ENCODE measurements at places on chromosomes 4 and X. TPM values are rescaled to one million over a fixed set of nuclear protein-coding genes. Genes with fewer than 3 reads are reported as not detected.

- no peak for DNase-seq
Observed at GRCh38 chrX:130828641-130829040, 74.4 kb downstream of the ENOX2 start.

GRCh38 chr4:36111172-36111571 lies 133.1 kb downstream of the ARAP2 start:
- no peak for DNase-seq

- DNase-seq: no peak
Observed at GRCh38 chr4:101865501-101866062, 75.1 kb downstream of the BANK1 start.

DNA sequence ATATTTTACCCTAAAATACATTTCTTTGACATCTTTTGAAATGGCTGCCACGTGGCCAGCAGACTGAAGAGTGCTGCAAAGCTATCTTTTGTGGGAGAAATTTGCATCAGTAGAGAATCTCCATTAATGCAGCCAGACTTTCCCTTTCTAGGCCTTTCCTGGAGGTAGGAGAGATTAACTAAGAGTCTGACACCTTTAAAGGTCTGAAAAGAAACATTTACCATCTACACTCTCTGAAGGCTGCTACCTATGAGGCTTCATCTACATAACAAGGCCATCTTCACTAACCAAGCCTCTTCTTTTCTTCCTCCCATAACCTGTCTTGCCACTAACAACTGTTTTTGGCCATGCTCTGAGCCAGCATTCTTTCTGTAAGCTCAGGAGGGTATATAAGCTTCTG lies 17.8 kb upstream of the SPRY1 start:
- DNase-seq: no peak

DNA sequence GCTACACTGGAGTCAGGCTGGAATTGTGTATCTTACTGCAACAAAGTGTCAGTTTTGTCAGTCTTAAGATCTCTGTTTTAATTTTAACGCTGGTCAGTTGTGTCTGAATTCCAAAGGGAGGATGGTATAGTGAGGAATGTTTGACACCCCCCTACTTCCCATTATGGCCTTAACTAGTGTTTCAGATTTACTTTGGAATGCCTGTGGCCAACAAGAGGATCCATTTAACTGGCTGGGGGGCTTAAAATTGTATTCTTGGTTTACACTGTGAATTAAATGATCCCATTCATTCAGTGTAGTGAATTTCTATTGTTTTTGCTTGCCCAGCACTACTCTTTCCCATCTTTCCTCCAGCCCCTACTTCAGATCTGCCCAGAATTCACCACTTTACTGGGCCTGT lies 75.8 kb upstream of the IQCM start:
- no peak for DNase-seq

DNA sequence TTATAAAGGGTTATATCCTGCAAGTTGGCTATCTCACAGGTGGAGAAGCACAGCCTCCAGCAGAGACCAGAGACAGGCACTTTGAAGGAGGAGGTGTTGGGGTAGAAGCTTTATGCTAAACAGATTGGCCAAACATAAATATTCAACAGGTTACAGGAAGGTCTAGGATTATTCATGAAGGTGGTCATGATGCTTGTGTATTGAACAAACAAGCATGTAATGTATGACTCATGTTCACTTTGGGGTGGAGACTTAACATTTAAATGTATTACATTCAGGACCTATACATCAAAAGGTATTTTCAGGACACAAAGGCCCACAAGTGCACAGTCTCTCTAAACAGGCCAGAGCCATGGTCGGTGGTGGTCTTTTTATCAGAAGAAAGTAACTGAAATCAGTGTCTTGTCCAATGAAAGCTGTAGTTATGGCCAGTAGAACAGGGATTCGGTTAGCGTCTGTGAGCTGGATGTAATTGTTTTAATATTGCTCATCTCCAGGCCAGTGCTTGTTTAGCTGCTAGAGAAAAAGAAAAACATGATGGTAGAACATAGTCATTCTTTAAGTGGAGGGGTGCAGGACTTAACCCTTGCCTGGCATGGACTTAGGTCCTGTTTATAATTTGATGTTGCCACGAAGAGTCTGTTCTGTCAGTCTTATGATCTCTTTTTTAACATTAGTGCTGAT lies 555.2 kb upstream of the PCDH10 start:
- no peak for DNase-seq

- no peak for DNase-seq
Observed at GRCh38 chr4:2393353-2394270, 24.8 kb downstream of the ZFYVE28 start.

DNA sequence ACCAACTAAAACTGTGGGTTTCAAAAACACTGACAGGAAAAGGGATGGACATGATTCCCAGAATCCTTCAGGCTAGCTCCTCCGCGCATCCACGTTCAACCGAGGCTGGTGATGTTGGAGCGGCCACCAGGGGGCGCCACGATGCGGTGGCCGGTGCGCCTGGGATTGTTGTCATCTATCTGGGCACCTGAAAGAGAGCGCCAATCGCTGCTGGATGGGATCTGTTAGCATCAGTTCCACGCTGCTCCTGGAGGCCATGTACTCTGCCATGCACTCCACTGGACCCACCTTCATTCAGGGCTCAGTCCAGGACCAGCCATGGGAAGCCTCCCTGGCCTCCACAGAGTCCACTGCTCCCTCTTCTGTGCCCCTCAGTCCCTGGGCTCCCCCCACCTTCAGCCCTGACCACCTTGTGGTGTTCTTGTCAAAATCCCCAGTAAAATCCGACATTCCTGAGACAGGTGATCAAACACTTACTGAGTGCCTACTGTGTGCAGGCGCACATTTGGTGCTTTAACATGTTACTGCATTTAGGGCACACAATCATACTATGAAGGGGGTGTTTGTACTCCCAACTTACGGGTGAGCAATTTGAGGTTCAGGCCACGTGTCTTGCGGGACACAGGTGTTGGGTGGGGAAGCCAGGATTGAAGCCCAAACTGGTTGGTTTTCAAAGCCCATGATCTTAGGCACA lies 71.1 kb downstream of the CRMP1 start:
- DNase-seq: no peak

GRCh38 chr4:99276417-99276816 lies 14.4 kb downstream of the ADH1A start:
- DNase-seq: no peak

DNA sequence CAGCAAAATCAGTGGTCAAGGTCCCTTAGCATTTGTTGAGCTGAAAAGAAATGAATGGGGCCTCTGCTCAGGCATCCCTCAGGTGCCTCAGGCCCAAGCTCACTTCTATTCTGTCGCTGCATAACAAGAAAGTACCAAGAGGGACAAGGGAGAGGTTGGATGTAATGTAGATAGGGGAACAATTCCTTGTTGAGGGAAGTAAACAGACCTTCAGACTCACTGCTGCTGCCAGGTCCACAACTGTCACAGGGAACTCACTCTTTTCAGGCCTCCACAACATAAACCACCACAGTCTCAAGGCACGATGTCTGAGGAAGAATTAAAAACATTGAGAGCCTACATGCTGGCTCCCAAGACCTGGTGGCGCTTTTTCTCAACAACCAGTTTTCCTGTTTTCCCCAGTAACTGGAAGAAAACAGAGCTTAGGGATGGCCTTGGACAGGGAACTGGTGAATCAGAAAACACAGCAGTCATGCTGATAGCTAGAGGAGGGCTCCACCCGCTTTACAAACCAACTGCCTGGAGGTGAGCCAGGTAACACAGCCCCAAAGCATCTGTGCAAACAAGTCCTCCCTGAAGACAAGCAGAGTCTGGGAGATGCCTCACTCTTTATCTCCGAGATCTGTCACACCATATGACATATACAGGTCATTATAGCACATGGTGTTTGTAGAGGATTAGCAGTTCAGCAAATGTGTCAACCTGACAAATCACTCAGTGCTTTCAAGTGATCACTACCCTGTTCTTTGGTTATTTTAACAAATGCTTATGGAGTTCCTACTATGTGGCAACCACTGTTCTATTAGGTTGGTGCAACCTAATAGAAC lies 14.3 kb upstream of the AWAT1 start:
- no peak for DNase-seq

DNA sequence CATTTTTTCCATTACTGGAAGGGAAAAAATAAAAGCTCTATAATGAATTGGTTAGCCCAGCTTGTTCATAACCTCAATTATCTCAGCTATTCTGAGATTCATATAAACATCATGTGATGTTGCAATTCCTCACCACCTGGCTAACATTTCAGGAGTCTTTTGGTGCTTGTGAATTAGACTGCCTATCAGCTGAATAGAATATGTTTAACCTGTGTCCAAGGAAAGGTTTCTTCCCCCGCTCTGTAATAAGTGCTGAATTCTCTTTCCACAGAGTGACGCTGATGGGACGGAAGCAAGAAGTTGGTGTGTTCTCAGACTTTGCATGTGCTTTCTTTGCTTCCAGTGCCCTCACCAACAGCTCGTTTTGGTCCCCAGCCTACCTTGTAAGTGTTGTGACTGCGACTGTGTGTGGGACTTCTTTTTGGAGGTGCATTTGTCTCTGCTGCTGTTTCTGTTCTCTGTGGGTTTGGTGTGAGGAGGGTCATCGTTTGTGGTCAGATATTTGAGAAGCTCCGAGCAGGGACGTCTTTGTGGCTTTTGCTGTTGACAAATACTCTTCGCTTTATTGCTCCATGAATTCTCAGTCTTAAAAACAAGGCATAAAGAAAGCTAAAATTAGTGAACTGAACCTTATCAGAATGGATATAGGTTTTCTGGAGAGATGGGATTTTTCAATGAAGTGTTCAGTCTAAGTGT lies 61.7 kb downstream of the PPARGC1A start:
- no peak for DNase-seq

DNA sequence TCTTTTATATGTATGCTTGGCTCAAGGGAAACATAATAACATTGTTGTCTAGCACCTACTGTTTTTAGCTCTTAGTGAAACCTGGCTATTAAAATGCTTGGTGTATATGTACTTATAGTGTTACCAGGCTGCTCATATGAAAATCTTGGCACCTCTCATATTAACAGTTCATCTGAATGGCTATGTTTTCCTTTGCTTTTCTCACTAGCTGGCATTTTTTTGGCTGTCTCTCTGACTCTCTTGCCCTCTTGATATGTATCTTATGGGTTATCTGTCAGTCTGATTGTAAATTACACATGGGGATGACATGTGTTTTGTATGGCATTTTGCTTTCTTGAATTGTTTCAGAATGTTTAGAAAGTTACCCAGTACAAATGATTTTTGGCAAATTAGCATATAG lies 158.0 kb downstream of the ARHGAP24 start:
- DNase-seq: no peak

GRCh38 chr4:38230121-38230801 lies 270.1 kb downstream of the PTTG2 start:
- DNase-seq: no peak

- no peak for DNase-seq
Observed at GRCh38 chr4:27145597-27145996, 285.0 kb downstream of the STIM2 start.

GRCh38 chrX:69109706-69110105 lies 55.5 kb downstream of the PJA1 start:
- DNase-seq: no peak

DNA sequence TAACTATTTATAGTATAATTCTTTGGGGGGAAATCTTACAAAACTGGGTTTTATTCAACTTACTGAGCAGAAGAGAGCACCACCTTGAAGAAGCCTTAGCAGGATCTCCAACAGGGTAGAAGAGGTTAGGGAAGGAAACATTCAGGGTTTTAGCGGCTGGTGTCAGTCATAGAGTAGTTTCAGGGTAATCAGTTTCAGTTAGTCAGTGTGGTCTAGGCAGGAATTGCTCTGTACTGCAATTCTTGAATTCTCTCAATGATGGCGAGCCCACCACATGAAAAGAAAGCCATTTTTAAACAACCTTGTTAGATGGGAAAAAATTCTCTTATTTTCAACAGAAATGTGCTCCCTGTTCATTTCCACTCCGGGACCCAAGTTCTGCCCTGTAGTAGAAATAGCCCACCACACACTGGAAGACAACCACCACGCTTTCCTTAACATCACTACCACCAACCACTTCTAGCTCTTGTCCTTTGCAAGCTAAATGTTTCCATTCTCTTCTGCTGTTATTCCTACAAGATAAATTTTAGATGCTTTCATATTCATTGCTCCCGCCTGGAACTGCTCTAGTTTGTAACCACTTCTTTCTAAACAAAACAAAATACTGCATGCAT lies 25.9 kb downstream of the COL25A1 start:
- no peak for DNase-seq

GRCh38 chrX:87901060-87901459 lies 383.5 kb downstream of the KLHL4 start:
- DNase-seq: no peak

DNA sequence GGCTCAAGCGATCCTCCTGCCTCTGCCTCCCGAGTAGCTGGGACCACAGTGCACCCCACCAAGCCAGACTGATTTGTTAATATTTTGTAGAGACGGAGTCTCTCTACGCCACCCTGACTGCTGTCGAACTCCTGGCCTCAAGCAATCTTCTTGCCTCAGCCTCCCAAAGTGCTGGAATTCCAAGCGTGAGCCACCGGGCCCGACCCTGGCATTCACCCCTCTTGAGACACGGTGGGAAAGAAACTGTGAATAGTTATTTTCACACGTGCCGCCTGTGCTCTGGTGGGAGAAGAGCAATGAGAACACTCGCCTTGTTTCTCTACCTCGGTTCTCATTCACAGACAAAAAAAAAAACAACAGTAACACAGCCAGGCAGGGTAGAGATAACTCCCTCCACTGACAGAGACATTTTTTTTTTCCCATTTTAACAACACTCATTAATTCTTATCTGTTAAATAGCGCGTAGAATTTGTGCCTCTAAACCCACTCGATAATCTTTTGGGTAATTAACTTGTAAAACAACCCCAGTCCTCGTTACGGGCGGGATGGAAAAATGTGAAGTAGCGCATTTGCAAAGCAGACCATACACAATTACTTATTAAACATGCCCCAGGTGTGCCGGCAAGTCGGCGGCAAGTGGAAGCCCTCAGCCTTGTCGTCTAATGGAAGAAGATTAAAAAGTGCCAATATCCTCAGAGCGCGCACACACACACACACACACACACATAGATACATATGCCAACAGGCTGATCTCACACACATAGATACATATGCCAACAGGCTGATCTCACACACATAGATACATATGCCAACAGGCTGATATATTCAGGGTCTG lies 103.3 kb downstream of the DHRSX start:
- DNase-seq: no peak

DNA sequence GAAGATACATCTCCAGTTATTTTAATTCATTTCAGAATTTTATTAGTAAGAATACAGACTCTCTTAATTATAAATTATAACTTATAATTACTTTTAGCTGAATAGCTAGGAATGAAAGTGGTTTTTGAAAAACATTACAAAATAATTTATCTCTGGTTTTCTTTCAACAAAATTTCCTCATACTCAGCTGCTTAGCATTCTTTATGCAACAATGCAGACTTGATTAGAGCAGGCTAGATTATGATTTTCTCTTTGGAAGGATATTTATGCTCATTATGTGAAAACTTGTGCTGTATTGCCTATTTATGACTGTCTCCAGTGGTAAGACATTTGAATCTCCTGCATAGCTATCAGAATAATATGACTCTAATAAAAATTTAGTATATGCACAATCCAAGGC lies 2023.7 kb downstream of the C4orf33 start:
- DNase-seq: no peak

ODAPH gene
- total RNA-seq: not detected

UGT2B10 gene
- not detected for total RNA-seq

F8A1 gene
- 7.6 TPM for total RNA-seq

CT55 gene
- not detected for total RNA-seq

EGF gene
- 0.09 TPM for total RNA-seq

DHRSX gene
- 34.2 TPM for total RNA-seq

ATP2B3 gene
- not detected for total RNA-seq

RBM46 gene
- total RNA-seq: not detected

MSANTD1 gene
- total RNA-seq: 0.31 TPM

UGT2B11 gene
- not detected for total RNA-seq

CXCL1 gene
- total RNA-seq: 8.4 TPM

FAM120C gene
- 11.8 TPM for total RNA-seq

TLR8 gene
- 6.0 TPM for total RNA-seq

MAGEC3 gene
- not detected for total RNA-seq
